ENCODE measurements at places on chromosomes 7 and 10.

DNA sequence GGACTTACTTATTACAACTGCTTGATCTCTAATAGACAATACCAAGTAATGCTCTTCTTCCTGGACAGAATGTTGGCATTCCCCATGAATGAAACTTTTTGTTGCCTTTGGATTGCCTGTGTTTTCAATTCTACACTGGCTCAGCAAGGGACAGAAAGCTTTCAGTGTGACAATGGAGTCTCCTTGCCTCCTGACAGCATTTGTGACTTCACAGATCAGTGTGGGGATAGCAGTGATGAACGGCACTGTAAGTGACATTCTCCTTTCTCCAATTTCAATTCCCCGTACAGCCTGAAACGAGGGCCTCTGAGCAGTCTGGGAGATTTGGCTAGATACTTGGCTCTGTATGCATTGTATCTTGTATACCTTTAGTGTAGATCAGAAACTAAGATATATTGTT, 290 bp downstream of the MALRD1 start:
- no peak for DNase-seq

GRCh38 chr7:85449478-85449877, 262.6 kb upstream of the SEMA3D start:
- no peak for DNase-seq

DNA sequence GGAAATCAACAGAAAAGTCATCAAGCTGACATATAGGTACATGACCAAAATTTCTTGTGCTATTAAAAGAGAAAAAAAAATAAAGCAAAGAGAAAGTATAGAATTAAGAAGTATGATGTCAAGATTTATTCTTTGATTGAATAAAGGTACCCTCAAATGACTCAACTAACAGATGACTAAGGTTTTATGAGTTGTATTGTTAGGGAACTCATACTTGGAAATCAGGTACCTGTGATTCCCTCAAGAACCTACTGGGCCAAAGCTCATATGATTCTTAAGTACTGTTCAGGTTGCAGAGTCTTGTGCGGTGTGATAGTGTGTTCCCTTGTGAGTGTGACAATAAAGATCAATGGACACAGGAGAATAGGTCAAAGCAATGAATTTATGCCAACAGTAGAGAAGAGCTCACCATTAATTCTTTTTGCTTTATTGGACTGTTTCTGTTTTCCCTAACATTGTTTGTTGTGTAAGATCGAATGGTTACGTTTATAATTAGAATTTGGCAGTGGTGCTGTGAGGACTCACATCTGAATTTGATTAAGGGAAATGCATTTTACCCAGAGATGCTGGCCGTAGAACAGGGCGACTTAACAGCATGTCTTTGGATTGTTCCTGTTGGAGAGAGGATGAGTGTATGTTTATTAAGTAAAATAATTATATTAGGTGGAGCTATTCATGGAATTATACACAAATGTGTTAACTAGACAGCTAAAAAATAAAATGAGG, 293.2 kb upstream of the SEMA3D start:
- DNase-seq = no peak

DNA sequence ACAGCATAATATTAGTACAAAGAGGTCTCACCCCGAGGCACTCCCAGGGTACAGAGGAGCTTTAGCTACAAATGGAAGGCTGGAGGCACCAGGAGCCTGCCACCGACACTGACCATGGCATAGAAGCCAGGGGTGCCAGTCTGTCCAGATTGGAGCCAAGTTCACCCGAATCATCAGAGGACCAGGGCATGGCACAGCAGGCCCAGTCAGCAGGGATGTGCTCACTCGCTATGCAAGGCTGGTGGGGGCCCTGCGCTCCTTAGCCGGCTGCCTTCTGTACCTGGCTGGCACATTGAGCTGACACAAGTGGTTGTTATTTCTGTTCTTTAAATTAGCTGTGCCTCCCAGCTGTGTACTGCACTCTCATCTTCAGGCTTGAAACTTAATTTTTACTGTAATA, 149.3 kb downstream of the TCERG1L start:
- no peak for DNase-seq

DNA sequence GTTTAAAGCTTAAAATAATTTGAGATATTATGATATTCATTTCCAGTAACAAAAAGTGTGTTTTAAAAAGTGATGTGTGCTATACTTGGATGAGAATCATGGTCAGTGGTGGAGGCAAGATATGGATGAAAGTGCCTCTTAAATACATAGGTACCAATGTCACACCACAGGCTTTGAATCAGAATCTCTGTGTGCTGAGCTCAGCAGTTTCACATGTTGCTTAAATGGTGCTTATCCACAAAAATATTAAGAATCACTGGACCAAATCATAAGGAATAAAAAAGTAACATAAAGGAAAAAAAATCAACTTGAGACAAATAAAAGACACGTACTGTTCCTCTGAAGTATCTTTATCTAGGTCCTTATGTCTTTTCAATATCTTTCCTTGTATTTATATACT, 850.5 kb upstream of the POT1 start:
- no peak for DNase-seq

- no peak for DNase-seq
Measured at GRCh38 chr10:125802131-125802530, 20.9 kb downstream of the UROS start.

- no peak for DNase-seq
Measured at GRCh38 chr10:43900571-43900970, 251.9 kb upstream of the ZNF32 start.

GRCh38 chr10:126037946-126038345, 141.6 kb downstream of the FANK1 start:
- DNase-seq = no peak

GRCh38 chr10:72088889-72089575, 681 bp upstream of the SPOCK2 start:
- DNase-seq = no peak

DNA sequence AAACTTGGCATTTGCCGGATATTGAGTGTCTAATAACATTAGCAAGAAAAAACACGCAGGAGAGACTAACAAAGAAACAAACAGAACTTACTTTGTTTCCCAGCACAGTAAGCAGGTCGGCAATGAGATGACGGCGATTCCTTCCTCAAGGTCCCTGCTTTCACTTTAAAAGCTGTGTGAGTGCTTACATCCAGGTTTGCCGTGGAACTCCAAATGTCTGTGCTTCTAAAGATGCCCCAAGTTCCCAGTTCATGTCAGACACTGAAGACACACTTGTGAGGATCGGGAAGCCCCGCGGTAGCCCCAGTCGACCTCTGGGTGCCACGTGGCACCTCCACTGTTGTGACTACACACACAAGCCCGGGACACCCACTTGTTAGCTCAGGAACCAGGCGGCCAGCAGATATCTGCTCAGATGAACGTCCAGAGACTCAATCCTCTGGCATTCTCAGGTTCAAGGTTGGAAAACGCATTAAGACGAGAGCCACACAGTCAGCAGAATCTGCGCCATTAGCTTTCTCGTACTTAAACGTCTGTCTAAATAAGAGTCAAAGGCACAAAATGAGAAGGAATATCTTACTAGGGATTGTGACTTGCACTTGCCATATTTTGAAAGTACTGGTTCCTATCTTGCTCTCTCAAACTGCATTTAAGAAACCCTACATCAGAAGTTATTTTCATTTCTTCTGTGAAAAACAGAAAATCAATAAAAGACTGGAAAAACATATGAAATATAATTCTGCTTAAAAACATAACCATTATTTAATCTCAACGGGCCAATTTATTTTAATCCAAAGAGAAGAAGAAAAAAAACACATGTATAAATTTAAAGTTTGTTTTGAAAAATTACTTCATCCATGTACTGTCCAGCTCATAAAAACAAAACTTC, 207.6 kb upstream of the KLF14 start:
- DNase-seq = no peak

GRCh38 chr7:130494431-130494858, 2.6 kb downstream of the MEST start:
- DNase-seq = no peak

DNA sequence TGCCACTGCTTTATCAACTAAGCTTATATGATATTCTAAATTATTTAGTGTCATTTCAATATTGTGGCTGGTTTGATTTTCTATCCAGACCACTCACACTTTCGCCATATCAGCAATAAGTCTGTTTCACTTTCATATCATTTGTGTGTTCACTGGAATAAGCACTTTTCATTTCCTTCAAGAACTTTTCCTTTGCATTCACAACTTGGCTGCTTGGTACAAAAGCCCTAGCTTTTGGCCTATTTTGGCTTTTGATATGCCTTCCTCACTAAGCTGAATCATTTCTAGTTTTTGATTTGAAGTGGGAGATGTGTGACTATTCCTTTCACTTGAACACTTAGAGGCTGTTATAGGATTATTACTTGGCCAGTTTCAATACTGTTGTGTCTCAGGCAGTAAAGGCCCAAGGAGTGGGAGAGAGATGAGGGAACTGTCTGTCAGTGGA, 120.9 kb upstream of the NAMPT start:
- no peak for DNase-seq

- DNase-seq = no peak
Measured at GRCh38 chr7:36984041-36984521, 259.8 kb upstream of the AOAH start.

- no peak for DNase-seq
Measured at GRCh38 chr7:34373940-34374339, 284.1 kb upstream of the NPSR1 start.
